Ecto neural progenitor cell (in vitro differentiated cells): ENCODE measurements at places on chromosomes 16 and 17.
A peak's percentile ranks its signal among the peaks of the same experiment; 100 is the strongest.

DNA sequence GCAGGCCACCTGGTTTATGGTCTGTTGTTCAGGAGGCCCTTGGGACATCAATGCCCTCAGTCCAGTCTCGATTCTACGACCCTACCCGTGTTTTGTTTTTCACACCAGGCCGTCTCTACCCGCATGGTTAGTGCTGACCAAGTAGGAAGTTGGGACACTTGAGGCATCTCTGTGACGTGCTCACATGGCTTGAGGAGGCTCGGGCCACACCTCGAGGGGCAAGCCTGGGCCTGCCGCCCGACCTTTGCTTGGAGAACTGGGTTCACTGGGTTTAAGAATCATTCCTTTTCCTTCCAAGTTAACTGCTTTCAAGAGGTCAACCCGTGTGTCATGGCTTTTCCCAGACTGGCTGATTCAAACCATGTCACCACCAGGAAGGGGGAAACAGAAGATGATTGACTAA is 86.8 kb downstream of the CMIP start:
- no peak for DNase-seq

- DNase-seq, result no peak
Measured at GRCh38 chr17:51045621-51046020, 75.0 kb downstream of the SPAG9 start.

DNA sequence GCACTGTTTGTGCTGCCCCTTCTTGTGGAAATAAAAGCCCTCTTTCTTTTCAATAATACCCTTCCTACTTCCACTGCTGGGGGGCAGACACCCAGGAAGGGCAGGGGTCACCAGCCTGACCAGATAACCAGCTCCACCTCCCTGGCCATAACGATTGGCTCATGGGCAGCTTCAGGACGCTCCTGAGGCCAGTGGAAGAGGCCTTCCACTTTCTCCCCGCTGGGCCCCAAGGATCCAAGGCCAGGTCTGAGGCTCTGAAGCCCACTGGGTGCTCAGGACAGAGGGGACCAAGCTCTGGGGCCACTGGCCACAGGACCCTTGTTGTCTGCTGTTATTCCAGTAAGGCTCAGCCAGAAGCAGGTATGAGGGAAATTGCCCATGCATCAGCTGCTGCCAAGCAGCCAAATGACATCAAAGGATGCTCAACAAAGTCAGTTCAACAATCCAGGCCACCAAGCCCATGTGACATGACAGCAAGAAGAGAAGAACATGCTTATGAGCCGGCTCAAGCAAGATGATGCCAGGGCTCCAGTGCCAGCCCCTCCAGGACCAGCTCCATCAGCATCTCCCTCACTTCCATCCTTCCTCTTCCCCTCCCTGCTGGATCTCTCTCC is 238.8 kb downstream of the ZNF423 start:
- DNase-seq, result peak; percentile 34

GRCh38 chr17:80116276-80116920 is 15.0 kb downstream of the GAA start:
- DNase-seq, result no peak

DNA sequence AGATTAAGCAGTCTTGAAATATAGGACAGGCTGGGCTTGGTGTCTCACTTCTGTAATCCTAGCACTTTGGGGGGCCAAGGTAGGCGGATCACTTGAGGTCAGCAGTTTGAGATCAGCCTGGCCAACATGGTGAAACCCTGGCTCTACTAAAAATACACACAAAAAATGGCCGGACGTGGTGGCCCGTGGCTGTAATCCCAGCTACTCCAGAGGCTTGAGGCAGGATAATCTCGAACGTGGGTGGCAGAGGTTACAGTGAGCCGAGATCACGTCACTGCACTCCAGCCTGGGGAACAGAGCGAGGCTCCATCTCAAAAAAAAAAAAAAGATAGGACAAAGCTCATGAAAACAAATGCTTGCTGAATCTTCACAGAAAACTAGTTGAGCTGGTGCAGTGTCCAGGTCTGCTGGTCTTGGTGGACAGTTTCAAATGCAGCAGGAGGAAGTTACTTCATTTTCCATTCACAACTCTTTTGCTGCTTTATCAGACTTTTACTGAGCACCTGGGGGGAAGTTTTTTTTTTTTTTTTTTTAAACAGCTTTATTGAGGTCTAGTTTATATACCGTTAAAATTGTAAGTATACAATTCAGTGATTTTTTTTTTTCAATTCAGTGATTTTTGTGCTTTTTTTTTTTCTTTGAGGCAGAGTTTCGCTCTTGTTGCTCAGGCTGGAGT is 45.2 kb downstream of the SNX29 start:
- no peak for DNase-seq

GRCh38 chr16:14003074-14003570 is 68.0 kb upstream of the MRTFB start:
- peak; percentile 88 for DNase-seq

- no peak for DNase-seq
Measured at GRCh38 chr17:21125862-21126261, 902 bp upstream of the DHRS7B start.

- no peak for DNase-seq
Measured at GRCh38 chr16:4093495-4094126, 22.6 kb downstream of the ADCY9 start.

DNA sequence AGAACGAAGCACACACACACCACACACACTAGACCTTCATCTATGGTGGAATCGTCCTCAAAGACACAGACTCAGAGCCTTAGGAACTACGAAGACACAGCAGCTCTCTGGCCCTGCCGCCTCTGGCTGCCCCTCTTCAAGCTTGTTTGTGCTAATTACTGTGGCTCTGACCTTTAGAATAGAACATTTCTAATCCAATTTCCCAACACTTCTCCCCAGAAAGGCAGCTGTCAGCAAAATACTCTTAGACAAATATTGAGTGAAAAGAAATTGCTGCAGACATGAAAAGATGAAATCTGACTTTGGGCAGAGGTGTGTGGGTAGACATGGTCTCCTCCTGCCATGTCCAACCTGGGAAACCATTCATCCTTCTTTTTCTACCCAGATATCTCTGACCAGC is 152.0 kb upstream of the DNAH9 start:
- DNase-seq, result no peak

GRCh38 chr16:86046026-86046425 is 147.1 kb downstream of the IRF8 start:
- no peak for DNase-seq

GRCh38 chr16:88003736-88004135 is 52.5 kb downstream of the BANP start:
- DNase-seq, result no peak

- DNase-seq, result no peak
Measured at GRCh38 chr16:82201351-82201750, 31.3 kb upstream of the MPHOSPH6 start.

DNA sequence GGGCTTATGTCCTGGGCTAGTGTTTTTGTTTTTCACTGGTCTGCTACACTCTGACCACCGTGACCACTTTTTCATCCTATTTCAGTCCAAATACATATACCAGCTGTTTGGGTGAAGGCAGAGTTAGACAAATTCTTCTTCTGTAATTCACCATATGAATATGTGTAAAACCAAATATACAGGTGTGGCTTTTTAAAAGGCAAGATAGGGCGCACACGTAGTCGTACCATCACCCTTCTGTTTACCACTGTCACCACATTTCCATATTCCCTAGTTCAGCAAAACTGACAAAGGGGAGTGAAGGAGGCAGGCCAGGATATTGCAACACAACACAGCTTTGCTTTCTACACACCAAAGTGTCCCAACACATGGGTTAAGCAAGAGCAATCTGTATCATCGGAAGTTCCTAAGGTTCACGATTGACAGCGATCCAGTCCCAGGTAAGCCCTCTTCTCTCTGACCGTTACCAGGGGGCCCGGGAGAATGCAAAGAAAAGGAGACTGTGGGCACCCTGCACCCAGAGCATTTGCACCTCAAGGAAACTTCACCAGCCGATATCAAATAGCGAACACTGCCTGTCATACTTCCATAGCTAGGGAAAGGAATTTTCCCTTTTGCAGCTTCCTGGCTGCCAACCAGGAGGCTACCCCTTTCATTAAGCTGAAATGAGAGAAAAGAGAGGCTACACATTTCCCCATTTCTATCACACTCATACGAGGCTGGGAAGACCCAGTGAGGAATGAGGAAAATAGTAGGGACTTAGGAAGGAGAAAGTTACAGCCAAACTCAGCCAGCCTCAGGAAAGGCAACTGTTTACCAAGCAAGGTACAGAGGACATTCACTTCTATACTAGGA is 23.1 kb downstream of the CREBBP start:
- DNase-seq, result no peak

GRCh38 chr17:67378454-67379250 is 1.6 kb downstream of the PITPNC1 start:
- DNase-seq, result peak; percentile 95

- no peak for DNase-seq
Measured at GRCh38 chr16:72856797-72857196, 191.1 kb downstream of the ZFHX3 start.

DNA sequence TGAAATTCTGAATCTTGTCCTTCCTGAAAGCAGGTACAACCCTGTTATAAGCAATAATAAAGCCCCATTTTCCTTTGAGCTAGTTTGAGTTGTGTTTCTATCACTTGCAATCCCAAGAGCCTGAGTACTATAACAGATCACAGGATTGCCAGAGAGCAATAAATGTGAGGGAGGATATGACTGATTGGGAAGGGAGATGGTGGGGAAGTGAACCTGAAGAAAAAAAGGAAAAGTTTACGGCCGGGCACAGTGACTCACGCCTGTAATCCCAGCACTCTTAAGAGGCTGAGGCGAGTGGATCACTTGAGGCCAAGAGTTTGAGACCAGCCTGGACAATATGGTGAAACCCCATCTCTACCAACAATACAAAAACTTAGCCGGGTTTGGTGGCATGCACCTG is 80.4 kb downstream of the COX10 start:
- DNase-seq, result no peak

DNA sequence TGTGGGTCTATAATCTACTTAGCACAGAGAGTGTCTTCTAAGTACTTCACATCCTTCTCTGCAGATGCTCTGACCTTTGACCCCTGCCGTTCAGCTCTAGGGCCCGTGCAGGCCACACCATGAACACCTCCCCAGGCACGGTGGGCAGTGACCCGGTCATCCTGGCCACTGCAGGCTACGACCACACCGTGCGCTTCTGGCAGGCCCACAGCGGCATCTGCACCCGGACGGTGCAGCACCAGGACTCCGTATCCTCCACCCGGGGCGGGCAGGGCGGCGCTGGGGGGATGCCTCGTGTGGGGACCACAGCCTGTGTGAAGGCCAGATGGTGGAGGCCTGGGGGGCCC is 686 bp downstream of the MLST8 start:
- DNase-seq, result no peak
